ENCODE measurements at places on chromosomes 11 and 22.

- no peak for DNase-seq
These were observed 6.0 kb upstream of the PLA2G6 start for GRCh38 chr22:38187413-38188212.

- no peak for DNase-seq
These were observed 811.9 kb upstream of the LRRC4C start for GRCh38 chr11:42271306-42271705.

DNA sequence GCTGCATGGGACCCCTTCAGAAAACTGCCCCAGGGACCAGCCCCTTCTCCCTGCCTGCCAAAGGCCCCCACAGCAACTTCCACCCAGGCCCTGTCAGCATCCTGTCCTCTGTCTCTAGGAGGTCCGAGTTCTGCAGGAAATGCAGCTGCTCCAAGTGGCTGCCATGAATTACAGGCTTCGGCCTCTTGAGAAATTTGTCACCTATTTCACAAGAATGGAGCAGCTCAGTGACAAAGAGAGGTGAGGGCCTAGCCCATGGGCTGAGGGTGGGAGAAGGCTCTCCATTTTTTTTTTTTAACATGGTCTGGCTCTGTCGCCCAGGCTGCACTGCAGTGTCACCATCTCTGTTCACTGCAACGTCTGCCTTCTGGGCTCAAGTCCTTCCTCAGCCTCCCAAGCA is 7.3 kb downstream of the RGL4 start:
- no peak for DNase-seq

GRCh38 chr11:122981388-122982264 is at the start of gene BSX:
Gene BSX (minus strand): TSS chr11:122981834. CDS start chr11:122981671, 163 bp downstream.
- DNase-seq: peak; percentile 7

GRCh38 chr22:21094911-21095772 is 49.4 kb downstream of the LRRC74B start:
- no peak for DNase-seq

DNA sequence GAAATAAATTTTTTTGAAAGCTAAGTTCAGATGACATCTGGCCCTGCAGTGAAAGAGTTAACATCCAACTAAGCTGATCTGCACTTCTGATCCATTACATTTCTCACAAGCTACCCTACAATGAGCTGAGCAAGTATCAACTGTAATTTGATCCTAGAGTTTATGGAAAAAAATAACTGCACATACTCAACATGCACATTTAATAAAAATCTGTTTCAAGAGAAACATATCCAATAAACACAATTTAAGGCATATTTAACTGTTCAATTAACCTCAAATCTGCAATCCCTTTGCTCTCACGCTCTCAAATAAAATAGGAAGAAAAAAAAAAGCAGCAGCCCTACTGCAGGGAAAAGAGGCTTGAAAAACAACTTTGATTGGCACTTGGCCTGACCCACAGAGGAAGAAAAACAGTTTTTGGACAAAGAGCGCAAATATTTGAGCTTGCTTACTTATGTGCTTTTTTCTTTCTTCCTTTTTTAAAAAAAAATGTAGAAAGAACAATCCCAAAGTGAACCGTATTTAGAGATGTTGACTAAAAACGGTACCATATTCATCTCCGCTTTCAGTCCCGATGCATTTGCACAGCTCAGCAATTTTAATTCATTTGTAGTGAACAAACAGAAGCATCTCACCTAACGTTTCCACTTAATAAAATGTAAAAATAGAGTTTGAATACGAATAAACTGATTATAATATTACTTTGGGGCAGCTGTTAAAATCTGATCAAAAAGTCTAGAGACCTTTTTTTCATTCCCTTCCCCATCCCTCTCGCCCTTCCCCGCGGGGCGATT is 1.6 kb downstream of the SESN3 start:
- DNase-seq: no peak

Measured in activated naive CD8-positive, alpha-beta T cell treated with anti-CD3 and anti-CD28 coated beads, Interleukin-2, amount 50 U/mL, for 16 hours (primary cell).